ENCODE measurements at places on chromosomes 4 and X.

DNA sequence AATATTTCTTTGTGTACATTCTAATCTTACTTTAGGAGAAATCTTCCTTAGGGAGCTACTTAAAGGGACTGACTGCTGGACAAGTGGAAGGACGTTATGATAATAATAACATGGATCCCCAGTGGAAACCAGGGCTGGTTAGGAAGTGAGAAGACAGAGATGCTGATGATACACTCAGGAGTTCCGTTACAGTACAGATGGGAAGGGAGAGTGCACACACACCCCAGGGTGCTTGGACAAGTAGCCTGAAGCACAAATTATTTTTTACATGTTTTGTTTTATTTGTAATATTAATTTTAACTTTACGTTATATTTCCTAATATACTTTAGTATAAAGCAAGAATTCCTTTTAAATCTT lies 84.1 kb downstream of the BMPR1B start:
- DNase-seq, result no peak

GRCh38 chr4:150896497-150896896 lies 118.6 kb downstream of the LRBA start:
- DNase-seq, result no peak

- no peak for DNase-seq
Observed at GRCh38 chr4:139176302-139177048, 543 bp downstream of the ELF2 start.

DNA sequence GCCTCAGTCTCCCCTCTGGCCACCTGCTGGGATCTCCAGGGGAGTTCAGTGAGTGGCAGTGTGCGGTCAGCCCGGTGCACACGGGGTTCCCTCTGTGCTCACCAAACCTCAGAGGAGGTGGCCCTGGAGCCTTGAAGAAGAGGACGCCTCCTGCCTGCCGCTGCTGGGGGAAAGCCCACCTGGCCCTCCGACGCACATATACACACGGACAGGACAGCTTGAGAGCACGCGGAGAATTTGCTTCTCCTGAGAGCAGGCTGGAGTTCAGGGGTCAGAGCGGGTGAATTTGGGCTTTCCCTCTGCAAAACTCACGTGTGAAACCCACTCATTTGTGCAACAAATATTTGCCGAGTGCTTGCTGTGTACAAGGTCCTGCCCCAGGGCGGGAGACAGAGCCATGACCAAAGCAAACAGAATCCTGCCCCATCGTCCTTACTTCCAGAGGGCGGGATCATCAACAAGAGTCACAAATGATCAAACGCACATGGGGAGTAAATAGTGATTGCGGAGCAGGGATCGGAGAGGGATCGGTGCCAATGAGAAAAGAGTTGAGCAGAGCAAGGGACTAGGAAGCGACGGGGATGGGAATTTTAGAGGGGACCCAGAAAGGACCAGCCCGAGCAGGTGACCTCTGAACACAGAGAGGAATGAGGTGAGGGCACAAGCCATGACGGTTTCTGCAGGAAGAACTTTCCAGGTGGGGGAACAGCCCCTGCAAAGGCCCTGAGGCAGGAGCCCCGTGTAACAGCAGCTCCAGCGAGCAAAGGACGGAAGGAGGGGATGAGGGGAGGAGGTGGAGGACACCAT lies 17.6 kb downstream of the BLOC1S4 start:
- DNase-seq, result no peak

DNA sequence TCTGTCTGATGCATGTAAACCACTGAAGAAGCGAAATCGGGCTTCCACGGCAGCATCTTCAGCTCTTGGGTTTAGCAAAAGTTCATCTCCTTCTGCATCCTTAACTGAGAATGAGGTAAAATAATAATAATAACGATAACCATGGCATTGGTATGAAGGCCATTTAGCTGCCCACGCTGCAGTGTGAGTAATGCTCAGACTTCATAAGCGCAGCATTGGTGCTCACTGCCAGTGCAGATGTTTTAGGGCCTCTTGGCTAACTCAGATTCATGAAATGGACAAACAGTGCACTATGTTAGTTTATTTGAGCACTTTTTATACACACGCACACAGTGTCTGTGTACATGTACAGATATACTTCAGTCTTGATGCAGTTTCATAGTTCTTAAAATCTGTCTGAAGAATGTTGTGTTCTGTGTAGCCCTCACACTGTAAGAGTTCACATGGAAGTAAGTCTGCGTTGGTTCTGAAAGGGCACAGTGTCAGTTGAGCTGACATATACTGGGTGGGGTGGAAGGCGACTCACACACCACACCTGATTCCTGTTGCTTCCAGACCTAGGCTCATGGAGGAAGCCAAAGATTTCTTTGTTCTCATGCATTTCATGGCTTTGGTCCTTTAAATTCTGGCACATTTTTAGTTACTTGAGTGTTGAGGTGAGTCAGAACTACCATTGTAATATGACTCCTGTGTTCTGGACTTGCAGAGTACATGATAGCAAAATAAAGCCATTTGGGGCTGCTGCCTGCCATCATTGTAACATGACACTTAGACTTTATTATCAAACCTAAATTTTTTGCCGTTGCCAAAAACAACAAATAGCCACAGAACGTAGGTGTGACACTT lies 68.7 kb downstream of the NSD2 start:
- peak; percentile 77 for DNase-seq

DNA sequence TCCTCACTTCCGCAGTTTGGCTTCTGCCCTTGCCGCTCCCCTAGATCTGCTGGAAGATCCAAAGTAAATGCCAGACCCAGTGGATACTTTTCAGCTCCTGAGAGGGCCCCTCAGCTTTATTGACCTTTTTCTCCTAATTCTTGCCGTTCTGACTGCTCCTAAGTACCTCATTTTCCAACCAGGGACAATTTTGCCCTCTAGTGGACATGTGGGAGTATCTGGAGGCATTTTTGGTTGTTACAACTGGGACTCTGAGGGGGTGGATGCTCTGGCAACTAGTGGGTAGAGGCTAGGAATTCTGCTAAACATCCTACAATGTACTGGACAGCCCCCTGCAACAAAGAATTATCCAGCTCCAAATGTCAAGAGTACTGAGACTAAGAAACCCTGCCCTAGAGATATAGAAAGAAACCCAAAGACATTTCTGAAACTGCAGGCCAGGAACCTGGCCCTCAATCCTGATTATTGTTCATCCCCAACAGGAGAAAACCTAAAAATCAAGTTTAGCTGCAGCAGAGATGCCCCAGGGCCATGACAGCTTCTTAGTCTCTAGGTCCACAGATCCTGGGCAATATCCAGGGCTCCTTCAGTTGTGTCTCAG lies 3.4 kb downstream of the TEX13B start:
- DNase-seq, result no peak

GRCh38 chr4:11954093-11954492 lies 525.4 kb upstream of the HS3ST1 start:
- DNase-seq, result no peak

GRCh38 chrX:13050151-13050550 lies 5.7 kb upstream of the FAM9C start:
- no peak for DNase-seq

- no peak for DNase-seq
Observed at GRCh38 chr4:80990851-80991250, 39.7 kb upstream of the BMP3 start.

GRCh38 chr4:89352541-89352940 lies 44.9 kb upstream of the GPRIN3 start:
- DNase-seq, result no peak

- DNase-seq, result no peak
Observed at GRCh38 chrX:48896611-48897011, 957 bp downstream of the TIMM17B start.

DNA sequence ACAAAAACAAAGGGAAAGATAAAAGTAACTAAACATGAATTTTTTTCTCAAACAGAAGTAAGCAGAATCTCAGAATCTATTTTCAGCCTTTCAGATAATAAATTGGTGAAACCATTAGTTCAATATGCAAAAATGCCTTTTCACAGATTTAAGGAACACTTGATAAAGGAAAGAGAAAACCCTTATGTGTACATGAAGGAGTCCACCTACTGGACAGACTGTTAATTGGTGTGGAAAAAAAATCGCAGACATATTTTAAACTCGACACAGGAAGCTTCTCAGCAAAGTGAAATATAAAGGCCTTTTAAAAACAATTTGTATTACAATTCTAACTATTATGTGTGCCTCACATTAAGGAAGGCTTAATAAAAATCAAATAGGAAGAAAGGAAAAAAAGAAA lies 22.3 kb downstream of the COX7B2 start:
- DNase-seq, result peak; percentile 0

GRCh38 chrX:15507005-15507404 lies 6.4 kb downstream of the BMX start:
- DNase-seq, result no peak

DNA sequence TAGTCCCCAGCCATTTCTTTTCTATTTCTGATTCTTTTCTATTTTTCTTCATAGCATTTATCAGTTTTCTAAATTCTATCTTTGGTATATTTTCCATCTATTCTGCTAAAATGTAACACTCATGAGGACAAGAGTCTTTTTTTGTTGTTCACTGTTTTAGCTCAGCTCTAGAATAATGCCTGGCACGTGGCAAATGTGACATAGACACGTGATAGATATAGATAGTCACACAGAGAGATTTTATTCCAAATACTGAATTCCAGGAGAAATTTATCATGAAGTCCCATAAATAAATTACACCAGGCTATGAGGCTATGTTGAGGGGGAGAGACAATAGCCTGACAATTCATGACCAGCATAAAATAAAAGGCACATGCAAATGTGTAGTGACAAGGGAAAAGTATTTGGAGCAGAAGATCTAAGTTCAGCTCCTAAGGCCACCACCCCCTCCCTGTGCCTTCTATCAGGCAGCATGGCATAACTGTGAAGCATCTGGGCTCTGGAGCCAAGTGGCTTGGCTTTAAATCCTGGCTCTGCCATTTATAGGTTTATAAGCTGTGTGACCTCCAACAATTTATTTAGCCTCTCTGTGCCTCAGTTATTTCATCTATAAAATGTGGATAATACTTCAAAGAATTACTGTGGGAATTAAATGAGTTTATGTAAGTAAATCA lies 25.7 kb upstream of the PPARGC1A start:
- DNase-seq, result no peak

GRCh38 chr4:147039976-147040575 lies 94.4 kb upstream of the TTC29 start:
- peak; percentile 22 for DNase-seq

GRCh38 chr4:95732061-95732460 lies 107.8 kb upstream of the PDHA2 start:
- DNase-seq, result no peak

GRCh38 chr4:16192631-16193518 lies 33.4 kb downstream of the TAPT1 start:
- DNase-seq, result no peak

Measured in skeletal muscle cell (primary cell).